Glutamatergic neuron (in vitro differentiated cells): ENCODE measurements at places on chromosomes 13 and 19.
A peak's percentile ranks its signal among the peaks of the same experiment; 100 is the strongest.

DNA sequence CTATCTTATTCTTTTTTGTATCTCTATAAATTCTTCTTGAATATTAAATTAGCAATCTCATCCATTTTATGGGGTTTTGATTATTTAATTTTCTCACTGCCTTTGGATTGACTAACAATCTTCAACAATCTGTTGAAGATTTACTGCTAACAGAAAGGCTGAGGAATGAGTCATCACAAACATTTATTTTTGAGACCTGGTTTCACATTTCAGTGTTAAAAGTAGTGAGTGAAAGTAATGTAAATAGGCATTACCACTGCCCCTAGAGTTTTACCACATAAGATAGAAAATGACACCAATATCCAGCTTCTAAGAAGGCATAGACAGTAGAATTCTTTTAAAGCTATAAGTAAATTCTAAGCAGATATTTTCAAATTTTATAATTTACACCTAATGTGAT lies 472.8 kb downstream of the OLFM4 start:
- DNase-seq: no peak

DNA sequence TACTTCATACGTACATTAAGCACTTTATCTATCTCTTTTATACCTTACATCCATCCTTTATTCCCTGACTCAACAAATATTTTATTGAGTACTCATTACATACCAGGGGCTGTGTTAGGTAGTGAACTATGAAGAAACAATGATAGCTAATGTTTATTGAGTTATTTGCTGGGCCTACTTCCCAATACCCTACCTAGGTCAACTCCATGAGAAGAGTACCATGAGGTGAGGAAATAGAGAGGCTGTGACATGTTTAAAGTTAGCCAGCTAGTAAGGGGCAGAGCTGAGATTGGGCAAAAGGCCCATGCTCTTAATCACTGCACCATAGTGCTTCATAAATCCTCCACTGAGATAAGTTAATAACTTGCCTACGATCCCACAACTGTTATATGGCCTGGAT lies 79.9 kb downstream of the FREM2 start:
- no peak for DNase-seq

GRCh38 chr19:28873301-28873700 lies 339.6 kb downstream of the UQCRFS1 start:
- no peak for DNase-seq

GRCh38 chr19:1769645-1769985 lies 16.3 kb downstream of the ONECUT3 start:
- DNase-seq: peak; percentile 77

DNA sequence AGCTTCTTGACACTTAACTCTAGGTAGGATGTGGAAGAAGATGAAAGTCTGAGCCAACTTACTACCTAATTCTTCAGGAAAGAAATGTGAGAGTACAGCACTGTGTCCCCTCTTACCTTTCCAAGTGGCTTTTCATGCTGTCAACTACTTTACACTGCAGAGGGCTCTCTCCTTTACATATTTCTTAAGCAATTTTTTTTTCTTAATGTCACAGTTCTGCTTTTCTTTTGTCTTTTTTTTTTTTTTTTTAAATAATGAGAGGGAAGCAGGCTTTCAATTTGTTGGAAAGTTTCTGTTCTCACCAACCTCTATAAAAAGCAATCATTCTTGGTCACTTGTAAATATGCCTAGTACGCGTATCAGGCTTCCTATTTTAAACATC lies 212.7 kb upstream of the MIR17HG start:
- DNase-seq: no peak

GRCh38 chr19:40822161-40822560 lies 23.2 kb downstream of the EGLN2 start:
- DNase-seq: no peak

GRCh38 chr19:58477871-58478270 lies 1.7 kb downstream of the ZNF446 start:
- DNase-seq: no peak
